ENCODE measurements at places on chromosomes 3 and 15.

- DNase-seq, result no peak
Observed at GRCh38 chr3:194139071-194139813, 3.3 kb downstream of the HES1 start.

DNA sequence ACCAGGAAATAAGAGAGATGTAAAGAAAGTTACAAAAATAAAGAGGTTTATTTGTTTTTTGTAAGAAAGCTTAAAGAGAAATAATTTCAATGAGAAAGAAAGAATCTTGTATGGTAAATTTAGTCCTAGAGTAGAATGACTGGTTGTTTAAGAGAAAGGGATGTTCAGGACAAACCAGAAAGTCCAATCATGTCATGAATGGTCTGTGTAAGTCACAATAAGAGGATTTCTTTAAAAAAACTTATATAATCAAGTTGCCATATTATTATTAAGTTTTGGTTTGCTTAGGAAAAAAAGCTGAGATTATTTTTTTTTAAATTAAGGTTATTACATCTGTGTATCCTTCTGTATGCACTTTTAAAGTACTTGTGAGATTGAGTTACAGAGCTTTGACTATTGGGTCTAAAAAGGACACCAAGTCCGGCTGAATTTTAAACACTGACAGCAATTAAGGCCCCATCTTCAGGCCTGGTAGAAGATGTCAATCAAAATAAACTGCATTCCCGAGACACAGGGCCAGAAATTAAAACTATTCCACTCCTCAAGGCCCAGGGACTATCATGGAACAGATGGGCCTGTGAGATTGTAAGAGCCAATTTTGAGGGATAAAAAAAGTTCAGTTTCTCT lies 12.2 kb downstream of the ERICH6 start:
- DNase-seq, result no peak

GRCh38 chr3:122510878-122511535 lies 3.7 kb downstream of the KPNA1 start:
- no peak for DNase-seq

- no peak for DNase-seq
Observed at GRCh38 chr3:23994244-23994569, 49.1 kb downstream of the NR1D2 start.

DNA sequence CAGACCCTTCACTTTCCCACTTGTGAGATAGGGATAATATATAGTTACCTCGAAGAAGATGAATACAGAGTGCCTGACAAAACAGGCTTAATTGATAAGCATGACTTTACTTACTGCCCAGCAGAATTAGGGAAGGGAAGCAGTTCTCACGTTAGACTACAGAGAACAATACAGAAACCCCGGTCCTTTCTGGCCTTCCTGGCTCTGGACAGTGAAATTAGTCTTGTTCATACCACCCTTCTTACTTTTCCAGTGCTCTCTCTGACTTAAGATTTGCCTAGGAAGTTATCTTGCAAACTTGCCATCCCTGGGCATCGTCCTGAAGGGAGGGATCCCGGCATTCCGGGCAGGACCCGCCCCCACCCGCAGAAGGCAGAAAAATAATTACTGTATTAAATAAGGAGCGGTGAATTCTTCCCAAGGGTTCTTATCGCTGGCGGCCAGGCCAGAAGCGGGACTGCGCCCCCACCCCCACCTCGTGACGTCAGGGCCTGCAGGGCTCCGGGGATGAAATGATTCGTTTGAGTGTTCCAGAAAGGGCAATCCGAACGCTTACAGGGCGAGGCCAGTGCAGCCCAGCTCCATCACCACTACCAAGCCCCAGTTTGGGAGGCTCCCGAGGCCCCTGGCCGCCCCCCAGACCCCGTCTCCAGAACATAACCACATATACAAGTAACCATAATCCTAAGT lies 8.4 kb downstream of the SOX2 start:
- DNase-seq, result no peak

- no peak for DNase-seq
Observed at GRCh38 chr3:177554895-177555759, 357.8 kb upstream of the TBL1XR1 start.

DNA sequence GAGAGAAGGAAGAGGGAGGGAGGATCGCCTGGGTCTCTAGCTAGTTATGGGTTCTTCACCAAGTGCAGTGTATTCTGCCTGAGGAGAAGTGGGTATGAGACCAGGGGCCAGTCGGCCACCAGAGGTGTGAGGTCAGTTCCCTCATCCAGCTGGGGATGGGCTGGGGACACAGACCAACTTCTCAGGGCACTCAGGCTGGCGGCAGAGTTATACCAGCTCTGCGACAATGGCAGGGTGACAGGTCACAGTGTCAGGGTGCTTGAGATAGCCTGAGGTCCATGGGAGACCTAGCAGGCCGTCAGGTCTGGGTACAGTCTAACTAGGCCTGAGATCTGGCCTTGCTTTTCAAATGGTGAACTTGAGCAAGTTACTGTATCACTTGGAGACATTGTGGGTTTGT lies 31.4 kb upstream of the PLXNA1 start:
- DNase-seq, result no peak

GRCh38 chr3:52468336-52468735 lies 12.9 kb downstream of the NISCH start:
- no peak for DNase-seq

- no peak for DNase-seq
Observed at GRCh38 chr15:96340348-96340597, 9.8 kb downstream of the NR2F2 start.

DNA sequence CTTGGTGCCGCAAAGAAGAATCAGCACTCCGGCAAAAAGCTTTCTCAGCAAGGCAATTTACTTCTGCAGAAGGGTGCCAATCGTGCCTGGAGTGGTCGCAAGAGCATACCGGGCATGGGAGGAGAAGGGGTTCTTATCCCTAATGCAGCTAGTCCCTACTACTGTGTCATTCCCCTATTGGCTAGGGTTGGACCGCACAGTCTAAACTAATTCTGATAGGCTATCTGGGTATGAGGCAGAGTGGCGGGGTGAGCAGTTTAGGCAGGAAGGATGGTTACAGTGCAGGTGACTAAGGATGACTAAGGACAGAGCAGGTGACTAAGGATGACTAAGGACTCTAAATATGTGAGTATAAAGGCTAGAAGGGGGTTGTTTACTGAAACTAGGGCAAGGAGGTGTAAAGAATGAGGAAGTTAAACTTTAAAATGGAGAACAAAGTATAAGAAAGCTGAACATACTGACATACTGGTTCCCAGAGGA lies 52.9 kb downstream of the PGBD4 start:
- DNase-seq, result no peak

- no peak for DNase-seq
Observed at GRCh38 chr3:156456771-156457224, 98.1 kb downstream of the SSR3 start.

DNA sequence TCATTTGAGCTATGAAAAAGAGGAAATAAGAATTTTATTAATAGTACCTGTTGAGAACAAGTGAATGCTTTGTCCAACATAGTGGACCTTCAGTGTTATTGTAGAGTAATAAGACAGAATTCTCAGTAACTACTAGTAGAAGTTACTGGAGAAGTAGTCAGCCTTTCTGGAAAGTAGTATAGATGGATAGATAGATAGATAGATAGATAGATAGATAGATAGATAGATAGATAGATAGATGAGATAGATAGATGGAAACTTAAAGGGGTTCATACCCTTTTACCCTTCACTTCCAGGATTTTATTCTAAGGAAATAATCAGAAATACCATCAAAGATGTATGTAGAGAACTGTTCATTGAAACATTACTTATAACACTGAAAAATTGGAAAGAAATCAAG lies 5.2 kb downstream of the FAM162A start:
- no peak for DNase-seq

GRCh38 chr15:63133786-63134185 lies 12.1 kb downstream of the LACTB start:
- DNase-seq, result no peak

DNA sequence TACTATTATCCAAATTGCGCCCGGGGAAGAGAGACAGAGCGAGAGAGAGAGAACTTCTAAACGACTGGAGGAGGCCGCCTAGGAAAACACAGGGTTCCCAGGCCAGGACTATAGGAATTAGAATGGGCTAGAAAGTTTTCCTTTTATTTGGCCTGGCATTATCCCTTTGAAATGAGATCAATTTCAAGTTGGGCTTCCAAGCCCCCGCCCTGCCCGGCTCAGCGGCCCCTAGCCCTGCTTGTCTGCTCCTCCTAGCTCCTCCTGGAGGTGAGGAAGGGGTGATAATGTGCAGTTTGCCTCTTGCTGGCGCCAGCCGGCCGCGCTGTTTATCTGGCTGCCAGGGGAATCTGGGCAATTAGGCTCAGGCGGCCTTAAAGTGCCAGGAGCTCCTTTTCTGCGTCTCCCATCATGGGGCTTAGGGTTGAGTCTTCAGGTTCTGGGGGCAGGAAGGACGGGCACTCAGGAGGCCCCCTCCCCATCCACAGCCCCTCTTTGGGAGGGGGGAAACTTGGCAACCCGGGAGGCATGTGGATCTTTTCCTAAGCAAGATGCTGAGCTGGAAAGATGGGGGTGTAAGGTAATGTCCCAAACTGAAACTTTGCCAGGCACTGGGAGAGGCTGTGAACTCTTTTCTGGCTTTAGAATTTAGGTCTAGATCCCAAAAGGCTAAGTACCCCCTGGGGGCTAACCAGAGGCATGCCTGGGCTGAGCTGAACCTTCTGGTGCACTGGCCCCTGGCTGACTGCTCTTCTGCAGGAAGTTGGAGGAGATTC lies 5.5 kb downstream of the SMAD6 start:
- no peak for DNase-seq

DNA sequence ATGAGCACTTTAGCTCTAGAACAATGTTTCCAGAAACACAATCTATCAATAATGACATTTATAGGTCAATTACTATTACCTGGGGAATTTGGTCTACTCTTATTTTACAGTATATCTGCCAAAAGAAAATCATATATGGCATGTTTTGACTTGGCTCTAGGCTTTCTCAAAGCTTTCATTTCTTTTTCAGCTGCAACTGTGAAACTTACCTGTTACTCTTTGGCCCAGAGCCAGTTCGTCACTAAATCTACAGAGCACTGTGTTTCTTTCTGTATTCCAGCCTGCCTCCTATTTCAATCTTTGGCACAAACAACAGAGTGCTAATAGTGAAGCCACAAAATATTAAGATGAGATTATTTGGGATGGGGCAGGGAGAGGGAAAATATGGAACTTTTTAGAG lies 76.0 kb downstream of the P2RY1 start:
- no peak for DNase-seq

- DNase-seq, result no peak
Observed at GRCh38 chr3:181824961-181825360, 113.2 kb downstream of the SOX2 start.

DNA sequence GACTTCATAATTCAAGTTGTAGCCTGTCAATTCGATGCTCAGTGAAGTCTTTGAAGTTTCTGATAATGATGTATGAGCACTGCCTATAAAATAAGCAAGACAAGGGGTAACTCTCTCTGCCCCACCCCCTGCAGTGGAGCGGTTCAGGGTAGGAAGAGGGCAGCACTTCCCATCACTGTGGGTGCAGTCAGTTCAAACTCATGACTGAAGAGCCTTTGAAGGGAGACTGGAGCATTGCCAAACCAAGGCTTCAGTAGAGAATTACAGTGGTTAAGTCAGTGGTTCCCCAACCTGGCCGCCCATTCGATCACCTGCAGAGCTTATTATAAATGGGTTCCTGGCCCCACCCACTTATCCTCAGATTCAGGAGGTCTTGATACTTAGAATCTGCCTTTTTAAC lies 190.6 kb downstream of the SHQ1 start:
- DNase-seq, result no peak

GRCh38 chr15:48703544-48703943 lies 58.0 kb upstream of the FBN1 start:
- DNase-seq, result no peak

- DNase-seq, result no peak
Observed at GRCh38 chr3:192835818-192836815, 81.5 kb downstream of the MB21D2 start.

GRCh38 chr15:72302955-72303354 lies 17.0 kb downstream of the CELF6 start:
- no peak for DNase-seq

DNA sequence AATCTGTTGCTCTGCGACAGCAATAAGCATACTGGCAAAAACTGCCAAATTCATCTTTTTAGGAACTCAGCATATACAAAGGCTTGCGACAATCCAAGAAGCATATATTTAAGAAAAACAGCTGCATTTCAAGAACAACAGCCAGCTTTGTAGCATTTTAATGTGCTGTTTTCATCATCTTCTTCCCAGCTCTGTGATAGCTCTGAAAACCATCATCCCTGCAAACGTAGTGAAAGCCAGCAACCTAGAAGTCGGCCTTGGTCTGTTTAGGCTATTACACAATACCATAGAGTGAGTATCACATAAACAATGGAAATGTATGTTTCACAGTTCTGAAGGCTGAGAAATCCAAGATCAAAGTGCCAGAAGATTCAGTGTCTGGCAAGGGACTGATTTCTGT lies 187.5 kb downstream of the NAALADL2 start:
- DNase-seq, result no peak

DNA sequence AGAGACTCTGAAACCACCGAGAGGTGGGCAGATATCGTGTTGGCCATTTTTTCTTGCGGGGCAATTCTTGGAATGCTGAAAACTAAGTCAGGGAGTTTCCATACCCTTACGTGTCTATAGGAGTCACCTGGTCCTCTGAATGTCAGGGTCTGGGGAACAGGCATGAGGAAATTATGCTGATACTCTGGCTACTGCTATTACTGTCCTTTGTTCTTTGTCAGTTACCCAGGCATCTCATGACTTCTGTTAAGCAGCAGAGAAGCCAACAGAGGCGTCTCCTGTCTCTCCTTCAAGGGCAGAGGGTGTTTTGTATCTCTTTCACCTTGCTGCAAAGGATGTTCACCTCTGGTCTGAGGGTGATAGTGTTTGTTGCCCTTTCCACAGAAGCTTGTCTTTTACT lies 559.5 kb upstream of the CCDC54 start:
- no peak for DNase-seq

DNA sequence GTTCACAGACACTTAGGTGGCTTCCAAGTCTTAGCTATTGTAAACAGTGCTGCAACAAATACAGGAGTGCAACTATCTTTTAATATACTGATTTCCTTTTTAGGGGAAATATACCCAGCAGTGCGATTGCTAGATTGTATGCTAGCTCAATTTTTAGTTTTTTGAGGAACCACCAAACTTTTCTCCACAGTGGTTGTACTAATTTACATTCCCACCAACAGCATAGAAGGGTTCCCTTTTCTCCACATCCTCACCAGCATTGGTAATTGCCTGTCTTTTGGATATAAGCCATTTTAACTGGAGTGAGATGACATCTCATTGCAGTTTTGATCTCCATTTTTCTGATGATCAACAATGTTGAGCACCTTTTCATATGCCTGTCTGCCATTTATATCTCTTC lies 58.9 kb downstream of the ZNF148 start:
- no peak for DNase-seq

DNA sequence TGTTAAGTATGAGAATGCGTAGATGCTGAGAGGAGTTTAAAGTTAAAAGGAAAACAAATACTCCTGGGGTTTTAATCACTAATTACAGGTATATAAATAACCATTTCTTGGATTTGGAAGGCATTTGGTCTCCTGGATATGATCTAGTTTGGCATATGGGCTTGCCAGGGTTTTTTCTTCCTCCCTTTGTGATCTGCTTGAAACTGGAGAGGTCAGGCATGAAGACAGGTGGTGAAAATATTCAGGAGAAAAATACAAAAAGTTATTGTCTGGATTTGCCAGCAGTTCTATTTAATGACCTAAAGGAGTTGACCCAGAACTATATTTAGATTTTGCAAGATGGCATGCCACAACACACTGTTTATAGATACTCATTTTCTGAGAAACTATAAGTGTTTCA lies 136.3 kb downstream of the DIPK2A start:
- no peak for DNase-seq

- no peak for DNase-seq
Observed at GRCh38 chr3:143236226-143236964, 116.8 kb downstream of the CHST2 start.
